ENCODE measurements at places on chromosomes 11 and 22.

DNA sequence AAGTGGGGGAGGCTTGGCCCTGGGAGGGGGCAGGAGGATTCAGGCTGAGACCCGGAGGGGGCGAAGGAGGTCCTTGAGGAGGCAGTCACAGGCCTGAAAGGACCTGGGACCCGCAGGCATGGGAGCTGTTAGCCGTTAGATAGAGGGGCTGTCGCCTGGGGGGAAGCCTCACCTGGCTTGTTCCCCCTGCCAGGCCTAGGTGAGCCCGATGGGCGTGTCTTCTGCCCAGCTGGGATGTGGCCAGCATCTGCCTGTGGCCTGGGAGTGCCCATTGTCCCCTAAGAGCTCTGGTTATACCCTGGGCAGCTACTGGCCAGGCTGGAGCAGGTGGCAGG is 1.8 kb upstream of the DUSP8 start:
- DNase-seq, result no peak

DNA sequence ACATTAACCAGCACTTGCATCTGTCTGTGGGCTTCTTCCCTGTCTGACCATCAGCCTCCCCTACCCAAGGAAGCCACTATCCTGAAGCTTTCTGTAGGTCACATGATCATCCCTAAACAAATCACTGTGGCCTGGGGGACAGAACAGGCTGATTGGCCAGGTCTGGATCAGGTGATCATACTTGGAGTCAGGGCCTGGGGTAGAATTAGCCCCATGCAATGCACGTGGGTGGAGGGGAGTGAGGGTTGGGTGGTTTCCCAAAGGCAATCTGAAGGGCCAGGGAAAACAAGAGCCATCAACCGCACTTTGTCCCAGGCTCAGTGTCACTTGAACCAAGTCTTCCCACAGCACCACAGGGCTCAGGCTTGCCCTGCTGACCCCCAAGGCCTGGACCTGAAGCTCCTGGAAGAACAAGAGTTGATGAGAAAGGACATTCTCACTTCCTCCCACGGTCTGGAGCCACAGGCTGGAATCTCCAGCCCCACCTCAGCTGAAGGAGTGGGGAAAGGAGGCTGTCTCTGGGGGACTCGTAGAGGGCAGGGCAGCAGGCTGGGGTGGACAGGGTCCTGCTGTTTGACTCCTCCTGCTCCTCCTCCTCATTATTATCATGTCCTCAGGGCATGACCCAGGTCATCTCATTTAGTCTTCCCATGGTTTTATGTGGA is 31.5 kb upstream of the TSPAN18 start:
- DNase-seq, result no peak

DNA sequence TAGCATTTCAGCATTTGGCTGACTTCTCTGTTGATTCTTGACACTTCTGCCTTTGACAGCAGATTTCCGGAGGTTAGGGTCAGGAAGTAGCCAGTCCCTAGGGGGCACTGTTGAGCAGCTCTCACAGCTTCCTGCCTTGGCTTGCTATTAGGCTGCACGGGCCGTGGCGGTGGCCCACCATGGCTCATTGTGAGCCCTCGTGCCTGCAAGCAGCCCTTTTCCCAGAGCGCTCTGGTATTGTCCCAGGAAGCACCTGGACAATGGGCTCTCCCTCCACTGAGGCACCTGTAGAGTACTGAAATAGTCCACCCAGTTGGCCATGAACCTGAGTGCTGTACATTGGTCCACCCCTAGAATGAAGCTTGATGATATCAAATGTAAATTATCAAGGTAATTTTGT is 100.2 kb upstream of the GAL start:
- no peak for DNase-seq

- no peak for DNase-seq
Observed at GRCh38 chr22:27144321-27144720, 486.9 kb downstream of the MIAT start.

GRCh38 chr11:65444314-65445051 is 21.9 kb downstream of the NEAT1 start:
- DNase-seq, result no peak

GRCh38 chr11:115716601-115717529 is 212.7 kb upstream of the CADM1 start:
- no peak for DNase-seq

- DNase-seq, result no peak
Observed at GRCh38 chr11:12058425-12059115, 50.1 kb upstream of the DKK3 start.

- peak; percentile 63 for DNase-seq
Observed at GRCh38 chr11:66069715-66070603, at the start of gene PACS1. PACS1 (plus strand) TSS chr11:66070272; CDS start chr11:66070487, 215 bp downstream.

- no peak for DNase-seq
Observed at GRCh38 chr11:128527046-128527445, 60.3 kb downstream of the ETS1 start.

GRCh38 chr11:83157594-83158356 is 844 bp downstream of the PCF11 start:
- peak; percentile 51 for DNase-seq

DNA sequence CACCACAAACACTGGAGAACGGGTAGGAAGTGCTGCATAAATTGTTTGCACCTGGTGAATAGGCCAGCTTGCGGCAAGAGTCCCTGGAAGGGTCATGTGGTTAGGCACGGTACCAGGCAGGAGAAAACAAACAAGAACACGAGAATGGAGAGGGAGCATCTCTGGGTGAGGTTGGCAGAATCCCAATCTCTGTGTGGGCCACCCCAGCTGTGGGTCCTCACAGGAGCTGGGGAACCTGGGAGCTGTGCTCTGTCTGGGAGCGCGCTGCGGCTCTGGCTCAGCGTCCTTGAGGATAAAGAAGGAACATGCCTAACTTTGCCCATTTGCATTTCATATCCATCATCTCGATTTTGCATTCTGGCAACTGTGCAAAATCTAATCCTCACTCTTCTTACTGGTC is 46.1 kb upstream of the JAM3 start:
- DNase-seq, result no peak

DNA sequence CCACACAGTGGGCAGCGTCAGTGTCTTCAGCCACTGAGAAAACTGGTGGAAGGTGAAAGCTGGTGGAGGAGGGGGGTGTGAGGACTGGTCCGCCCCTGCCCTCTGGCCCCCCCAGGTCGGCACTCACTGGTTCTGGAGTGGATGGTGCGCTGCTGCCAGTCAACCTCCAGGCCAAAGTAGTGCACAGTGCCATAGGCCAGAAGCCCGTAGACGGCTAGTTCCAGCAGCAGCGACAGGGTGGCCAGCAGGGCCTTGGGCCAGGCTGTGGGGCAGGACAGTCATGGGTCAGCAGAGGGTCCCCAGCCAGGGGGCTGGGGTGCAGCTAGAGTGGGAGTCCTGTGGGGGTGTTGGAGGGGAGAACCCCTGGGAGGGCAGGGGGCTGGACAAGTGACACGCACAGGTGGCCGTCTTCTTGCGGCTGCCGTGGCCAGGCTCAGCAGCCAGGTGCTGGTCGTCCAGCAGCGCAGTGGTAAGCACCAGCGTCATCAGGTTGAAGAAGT is 2.2 kb downstream of the LMF2 start:
- DNase-seq, result no peak

GRCh38 chr22:27810609-27811151 is 9.1 kb upstream of the MN1 start:
- no peak for DNase-seq

GRCh38 chr11:72391638-72392423 is 42.5 kb downstream of the CLPB start:
- no peak for DNase-seq

DNA sequence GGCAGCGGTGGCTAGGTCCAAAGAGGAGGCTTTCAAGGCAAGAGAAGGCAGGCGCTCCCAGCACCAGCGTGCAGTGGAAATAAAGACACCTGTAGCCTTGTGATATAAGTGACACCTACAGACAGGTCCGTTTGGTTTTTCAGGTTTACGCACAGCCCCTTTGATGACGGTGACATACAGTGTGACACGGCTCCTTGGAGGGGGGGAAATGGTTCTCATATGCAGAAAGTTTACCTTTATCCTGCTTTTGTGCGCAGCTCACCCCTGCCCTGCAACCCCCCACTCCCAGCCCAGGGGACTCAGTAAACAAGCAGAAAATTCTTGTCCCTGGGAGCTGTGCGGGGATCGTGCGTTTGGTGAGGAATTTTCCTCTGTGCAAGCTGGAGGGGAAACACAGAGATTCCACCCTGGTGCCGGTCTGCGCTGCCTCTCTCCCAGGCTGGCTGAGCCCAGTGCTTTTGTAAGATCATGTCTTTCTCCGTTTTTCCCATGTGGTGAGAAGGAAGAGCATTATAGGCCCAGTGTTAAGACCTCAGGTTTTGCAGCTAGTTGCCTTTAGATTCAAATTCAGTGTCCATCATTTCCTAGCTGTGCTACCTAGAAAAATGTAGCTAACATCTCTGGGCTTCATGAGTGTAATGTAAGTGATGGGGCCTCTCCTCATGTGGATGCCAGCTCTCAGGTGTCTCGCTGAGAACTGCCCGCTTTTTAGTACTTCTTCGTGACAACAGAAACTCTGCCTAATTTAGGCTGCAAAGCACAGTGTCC is at the start of gene ELF5:
Gene ELF5 (minus strand): TSS at position 113 of the 768 bp plus-strand sequence. CDS start 8,045 bp downstream, outside the sequence.
- DNase-seq, result no peak

DNA sequence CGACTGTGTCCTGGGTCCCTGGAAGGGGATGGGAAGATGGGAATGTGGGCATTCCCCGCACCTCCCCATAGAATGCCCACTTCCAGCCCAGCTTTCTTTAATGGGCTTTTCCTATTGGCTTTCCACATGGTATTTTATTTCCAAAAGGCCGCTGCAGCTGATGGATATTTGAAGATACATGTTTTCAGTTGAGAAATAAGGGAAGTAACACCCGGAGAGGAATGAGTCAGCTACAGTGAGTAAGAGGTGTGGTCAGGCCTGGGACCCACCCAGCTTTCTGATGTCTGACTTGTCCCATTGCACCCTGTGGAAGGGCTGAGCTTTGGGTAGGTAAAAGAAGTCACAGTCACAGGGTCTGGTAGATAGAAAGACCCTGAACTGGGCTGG is 476.9 kb downstream of the MIAT start:
- no peak for DNase-seq

- no peak for DNase-seq
Observed at GRCh38 chr11:113840932-113841664, 34.3 kb downstream of the USP28 start.

DNA sequence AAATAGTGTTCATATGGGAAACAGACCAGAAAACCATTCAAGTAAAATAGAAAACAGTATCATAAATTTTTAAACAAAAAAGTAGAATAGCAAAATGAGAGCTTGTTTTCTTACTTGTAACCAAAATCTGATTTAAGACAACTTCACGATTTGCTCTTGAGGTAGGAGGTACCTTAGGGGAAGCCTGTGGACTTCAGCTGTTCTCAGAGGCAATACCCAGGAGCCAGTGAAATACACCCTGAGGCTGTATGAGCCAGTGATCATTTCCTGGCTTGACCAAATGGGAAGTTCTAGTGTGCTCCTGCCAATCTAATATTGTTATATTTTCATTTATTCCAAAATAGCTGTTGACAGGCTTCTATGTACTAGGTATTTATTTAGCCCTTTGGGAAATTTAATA is 104.8 kb downstream of the ARHGAP42 start:
- DNase-seq, result no peak

DNA sequence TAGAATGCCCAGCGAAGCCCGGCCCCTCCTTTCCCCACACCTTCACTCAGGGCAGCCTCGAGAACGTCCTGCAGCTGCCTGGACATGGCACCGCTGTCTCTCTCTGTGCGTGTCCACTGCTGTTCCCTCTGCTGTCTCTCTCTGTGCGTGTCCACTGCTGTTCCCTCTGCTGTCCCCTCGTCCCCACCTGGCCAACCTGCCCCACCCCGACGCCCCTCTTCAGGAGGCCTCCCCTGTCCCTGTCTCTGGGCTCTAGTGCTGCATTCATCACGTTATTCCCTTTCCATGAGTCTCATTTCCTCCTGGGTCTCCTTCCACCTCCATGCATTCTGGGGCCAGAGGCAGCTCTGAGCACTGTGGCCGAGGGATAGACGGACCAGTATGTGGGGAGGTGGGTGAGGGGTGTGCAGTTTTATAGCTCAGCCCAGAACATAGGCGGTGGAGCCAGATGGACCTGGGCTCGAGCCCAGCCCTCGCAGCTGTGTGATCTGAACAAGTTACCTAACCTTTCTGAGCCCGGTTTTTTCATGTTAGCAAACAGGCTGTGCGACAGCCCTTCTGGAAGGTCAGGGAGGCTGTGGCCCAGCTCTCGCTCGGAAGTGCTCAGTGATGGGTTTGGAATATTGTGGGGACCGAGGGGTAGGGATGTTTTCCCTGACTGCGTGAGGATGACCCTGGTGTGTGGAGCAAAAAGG is 41.9 kb upstream of the SMIM38 start:
- DNase-seq, result no peak

GRCh38 chr11:126165311-126165720 is 46.1 kb downstream of the RPUSD4 start:
- DNase-seq, result no peak

GRCh38 chr11:72807021-72807693 is 7.1 kb upstream of the ATG16L2 start:
- no peak for DNase-seq

GRCh38 chr11:101553891-101554292 is 29.9 kb downstream of the TRPC6 start:
- no peak for DNase-seq

DNA sequence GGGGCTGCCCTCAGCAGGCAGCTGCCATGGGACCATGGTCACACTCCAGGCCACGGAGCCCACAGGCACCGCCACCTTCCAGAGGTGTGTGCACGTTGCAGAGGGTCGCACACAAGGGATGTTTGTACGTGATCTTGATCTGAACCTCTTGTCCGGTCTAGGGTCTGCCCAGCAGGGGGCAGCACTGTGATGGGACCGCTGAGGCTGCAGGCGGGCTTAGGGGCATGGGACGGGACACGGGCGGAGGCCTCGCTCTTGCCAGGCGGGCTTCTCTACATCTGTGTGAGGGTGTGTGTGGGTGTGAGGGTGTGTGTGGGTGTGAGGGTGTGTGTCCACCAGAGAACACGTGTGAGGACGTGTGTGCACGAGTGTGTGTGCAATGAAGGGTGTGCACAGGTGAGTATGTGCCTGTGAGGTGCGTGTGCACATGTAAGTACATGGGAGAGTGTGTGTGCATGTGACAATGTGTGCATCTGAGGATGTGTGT is 52.4 kb downstream of the CACNA1I start:
- peak; percentile 55 for DNase-seq

DNA sequence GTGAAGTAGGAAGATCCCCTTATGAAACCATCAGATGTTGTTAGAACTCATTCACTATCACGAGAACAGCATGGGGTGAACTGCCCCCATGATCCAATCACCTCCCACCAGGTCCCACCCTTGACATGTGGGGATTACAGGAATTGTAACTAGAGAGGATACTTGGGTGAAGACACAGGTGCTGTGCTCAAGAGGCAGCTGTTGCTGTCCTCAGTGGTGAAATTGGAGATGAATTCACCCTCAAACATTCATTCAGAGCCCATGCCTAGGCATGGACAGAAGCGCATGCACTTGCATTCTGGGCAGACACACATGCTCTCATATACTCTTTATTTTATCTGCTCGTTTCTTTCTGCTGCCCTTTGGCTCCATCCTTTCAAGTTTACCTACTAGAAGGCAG is 385.0 kb downstream of the INSC start:
- no peak for DNase-seq

GRCh38 chr11:62030071-62030684 is 62.7 kb upstream of the FTH1 start:
- DNase-seq, result no peak

GRCh38 chr22:35140879-35141745 is 75.2 kb downstream of the ISX start:
- no peak for DNase-seq
